AML-193 (cell line): ENCODE measurements at places on chromosomes 11 and 22.

GRCh38 chr22:30121960-30122359, 41.7 kb downstream of the HORMAD2 start:
- DNase-seq: no peak

- no peak for DNase-seq
These were observed 42.0 kb upstream of the TUB start for GRCh38 chr11:8038811-8039529.

- DNase-seq: no peak
These were observed 38.3 kb upstream of the HMGXB4 start for GRCh38 chr22:35219012-35219411.

DNA sequence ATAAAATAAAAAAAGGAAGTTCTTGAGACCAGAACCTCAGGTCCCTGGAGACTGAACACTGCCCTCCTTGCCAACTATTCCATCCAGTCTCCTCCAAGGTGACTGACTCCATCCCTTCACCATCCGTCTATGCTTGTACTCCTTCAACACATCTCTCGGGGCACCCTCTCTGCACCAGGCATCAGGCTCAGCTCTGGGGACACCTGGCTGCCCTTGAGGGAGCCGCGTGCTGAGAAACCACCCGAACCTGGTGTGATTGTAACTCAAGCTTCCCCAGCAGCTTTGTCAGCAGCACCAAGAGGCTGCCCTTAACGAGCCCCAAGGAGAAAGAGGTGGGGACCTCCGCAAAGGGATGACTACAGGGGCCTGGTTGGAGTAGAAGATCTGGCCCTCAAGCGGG, 1.7 kb downstream of the PTPN5 start:
- no peak for DNase-seq

DNA sequence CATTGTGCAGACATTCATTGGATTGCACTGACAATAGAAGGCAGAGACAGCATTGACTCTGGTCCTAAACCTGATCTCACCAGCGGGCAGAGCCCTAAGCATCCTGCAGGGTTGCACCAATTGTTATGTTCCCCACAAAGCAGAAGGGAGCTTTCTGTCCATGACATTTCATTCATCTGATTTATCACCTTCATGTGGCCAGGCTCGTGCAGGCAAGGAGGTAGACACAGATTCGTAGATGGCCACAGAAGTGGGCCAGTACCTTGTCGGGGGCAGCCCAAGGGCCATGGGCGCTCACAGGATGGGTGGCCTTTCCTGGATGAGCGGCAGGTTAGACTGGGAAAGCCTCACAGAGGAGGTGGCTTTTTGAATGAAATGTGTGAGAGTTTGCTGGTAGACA, 2.9 kb downstream of the TSKU start:
- DNase-seq: no peak

DNA sequence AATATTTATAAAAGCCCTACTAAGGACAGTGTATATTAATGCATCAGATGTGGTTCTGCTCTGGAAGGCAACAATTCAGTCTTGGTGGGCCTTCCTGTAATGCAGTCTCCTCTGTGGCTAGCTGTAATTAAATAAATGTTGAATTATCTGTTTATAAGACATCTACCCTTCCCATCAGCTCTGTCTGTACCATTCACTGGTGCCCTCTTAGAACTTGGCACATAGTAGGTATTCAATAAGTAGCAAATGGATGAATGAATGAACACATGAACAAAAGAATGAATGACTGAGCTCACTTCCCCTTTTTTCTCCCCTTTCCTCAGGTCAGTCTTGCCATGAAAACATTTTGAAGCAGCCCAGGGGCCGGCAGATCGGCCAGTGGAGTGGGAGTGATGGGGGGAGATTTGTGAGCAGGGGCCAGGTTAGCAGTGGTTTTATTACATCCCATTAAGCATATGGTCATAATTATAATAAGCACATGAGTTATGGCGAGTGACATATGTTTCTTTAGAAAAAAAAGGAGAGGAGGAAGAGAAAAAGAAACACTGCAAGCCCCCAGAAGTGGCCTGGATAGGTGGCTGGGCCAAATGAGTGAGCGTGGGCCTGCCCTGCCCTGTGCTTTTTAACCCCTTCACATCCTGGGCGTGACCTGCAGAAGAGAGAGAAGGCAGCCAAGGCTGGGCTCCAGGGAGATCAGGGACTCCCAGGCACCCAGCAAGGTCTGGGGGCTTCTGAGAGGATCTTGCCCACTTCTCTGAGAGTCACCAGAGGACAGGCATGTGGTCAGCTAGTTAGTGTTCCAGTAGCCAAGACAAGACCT, 48.6 kb upstream of the CD82 start:
- DNase-seq: no peak

DNA sequence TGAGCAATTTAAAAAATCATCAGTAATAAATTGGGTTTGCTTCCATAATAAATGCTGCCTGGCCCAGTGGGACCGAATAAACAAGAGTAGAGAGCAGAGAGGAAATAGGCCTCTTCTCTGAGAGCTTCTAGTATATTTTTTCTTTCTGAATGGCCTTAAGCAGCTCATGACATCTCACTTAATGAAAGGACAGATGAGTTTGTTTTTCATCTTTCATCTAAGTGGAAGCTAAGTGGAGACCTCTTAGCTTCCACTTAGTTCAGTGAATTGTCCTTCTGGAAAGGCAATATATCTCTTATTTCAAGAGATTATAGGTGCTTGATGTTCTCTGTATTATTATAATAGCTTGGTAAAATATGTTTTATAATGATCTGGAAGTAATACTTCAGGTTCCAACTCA, 245.9 kb upstream of the ANO3 start:
- DNase-seq: no peak

- DNase-seq: no peak
These were observed 390.9 kb downstream of the DLG2 start for GRCh38 chr11:85236211-85236610.

DNA sequence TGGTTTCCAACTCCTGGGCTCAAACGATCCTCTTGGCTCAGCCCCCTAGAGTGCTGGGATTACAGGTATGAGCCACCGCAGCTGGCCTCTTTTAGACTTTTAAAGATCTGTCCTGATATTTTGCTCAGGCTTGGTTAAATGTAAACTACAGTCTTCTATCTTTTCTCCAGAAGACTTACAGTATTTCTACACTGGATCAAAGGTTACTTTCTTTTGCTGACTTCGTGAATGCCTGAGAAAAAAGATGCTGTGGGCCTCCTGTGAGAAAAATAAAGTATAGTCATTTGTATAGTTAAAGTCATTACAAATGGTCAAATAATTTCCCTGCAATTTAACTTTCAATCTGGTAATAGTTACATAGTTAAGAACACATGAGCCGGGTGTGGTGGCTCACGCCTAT, 19.6 kb downstream of the DEPDC5 start:
- DNase-seq: no peak

GRCh38 chr22:17827466-17827865, 53.2 kb upstream of the BID start:
- no peak for DNase-seq

- no peak for DNase-seq
These were observed 149.0 kb downstream of the PKNOX2 start for GRCh38 chr11:125313271-125314219.

DNA sequence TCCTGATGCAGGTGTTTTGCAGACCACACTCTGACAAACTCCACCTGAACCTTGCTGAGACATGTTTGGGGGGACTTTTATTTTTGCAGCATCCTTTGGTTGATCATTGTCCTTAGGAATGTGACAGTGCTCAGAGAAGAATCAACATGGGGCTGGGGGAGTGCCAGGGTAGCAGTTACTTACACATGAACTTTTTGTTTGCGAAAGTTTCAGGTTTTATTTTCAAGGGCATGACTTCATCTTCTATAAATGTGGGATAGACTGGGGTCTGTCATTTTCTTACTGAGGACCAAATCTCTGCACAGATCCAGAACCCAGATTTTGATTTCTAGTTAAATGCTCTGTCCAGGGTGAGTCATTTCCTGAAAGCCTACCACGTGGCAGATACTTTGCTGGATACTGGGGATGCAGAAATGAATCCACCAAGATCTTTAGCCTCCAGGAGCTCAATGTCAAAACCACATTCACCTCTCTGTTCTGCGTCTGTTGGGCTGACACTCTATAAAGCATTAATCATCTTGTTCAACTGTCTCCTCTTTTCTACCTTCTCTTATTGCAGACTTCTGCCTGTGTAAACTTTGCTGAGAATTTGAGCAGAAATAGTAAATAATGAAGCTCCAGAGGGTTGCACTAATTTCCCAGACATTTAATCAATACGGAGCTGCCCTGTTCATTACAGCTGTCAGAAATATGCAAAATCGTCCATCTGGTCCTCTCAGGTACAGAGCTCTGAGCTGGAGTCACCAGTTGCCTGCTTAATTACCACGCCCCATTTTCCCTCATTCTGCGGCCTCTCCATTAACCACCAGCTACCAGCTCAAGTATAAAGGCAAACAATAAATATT, 387.9 kb downstream of the MIAT start:
- no peak for DNase-seq
